ENCODE measurements at places on chromosomes 16 and 17.

GRCh38 chr16:72072514-72073342, 9.7 kb downstream of the HPR start:
- no peak for DNase-seq

DNA sequence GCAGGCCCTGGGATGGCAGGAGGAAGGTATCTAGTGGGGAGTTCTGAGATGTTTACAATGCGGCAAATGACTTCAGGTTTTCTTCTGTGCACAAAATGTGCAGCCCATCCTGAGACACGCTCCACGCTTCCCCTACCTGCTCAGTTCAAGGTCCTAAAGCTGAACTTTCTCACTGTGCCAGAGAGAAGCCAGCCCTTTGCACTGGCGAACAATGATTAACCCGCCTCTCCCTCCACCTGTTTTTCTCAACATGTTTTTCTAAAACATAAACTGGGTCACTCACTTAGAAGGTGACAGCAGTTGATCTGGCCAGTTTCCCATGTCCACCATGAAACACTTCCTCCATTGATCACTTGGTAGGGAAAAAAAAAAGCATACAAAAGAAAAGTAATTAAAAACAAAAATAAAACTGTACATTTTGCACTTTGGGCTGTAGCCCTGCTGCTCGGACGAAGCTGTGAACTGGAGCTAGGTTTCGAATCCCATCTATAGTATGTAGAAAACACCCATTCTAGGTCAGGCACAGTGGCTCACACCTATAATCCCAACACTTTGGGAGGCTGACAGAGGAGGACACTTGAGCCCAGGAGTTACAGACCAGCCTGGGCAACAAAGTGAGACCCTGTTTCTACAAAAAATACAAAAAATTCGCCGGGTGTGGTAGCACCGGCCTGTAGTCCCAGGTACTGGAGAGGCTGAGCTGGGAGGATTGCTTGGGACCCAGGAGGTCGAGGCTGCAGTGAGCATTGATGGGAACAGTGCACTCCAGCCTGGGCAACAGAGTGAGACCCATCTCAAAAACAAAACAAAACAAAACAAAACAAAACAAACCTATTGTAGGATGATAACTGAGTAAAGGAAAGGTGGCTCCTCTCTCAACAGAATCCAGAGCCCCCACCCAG, 6.1 kb upstream of the G6PC1 start:
- no peak for DNase-seq

- no peak for DNase-seq
Observed at GRCh38 chr16:77784441-77785372, 3.7 kb upstream of the VAT1L start.

GRCh38 chr17:74960570-74961342, 11.8 kb downstream of the HID1 start:
- DNase-seq, result no peak

GRCh38 chr16:14345512-14346115, 274.5 kb downstream of the MRTFB start:
- no peak for DNase-seq

DNA sequence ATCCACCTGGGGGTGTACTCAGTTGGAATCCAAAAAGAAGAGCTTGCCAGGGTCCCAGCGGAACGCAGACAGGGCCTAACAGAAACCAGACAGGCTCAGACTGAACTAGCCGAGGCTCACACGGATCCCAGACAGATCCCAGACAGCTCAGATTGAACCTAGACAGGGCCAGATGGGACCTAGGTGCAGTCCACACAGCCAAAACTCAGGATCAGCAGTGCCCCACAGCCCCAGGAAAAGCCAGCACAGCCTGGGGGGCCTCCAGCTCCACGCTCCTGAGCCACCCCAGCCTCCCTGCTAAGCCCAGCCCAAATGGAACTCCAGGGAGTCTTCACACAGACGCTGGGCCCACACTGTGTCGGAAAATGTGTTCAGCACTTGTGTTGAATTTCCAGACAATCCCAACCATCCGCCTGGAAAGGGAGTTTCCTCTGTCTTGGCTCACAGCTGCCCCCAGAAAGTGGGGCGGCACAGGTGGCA, 7.5 kb downstream of the STX1B start:
- DNase-seq, result no peak

GRCh38 chr17:10646392-10646990, 10.6 kb downstream of the MYH3 start:
- no peak for DNase-seq

GRCh38 chr17:32298721-32299579, 33.3 kb downstream of the RHBDL3 start:
- DNase-seq, result peak; percentile 83

GRCh38 chr17:42618442-42619150, 9.1 kb downstream of the TUBG1 start:
- peak; percentile 85 for DNase-seq

GRCh38 chr17:70298929-70299531, 129.7 kb downstream of the KCNJ2 start:
- no peak for DNase-seq

DNA sequence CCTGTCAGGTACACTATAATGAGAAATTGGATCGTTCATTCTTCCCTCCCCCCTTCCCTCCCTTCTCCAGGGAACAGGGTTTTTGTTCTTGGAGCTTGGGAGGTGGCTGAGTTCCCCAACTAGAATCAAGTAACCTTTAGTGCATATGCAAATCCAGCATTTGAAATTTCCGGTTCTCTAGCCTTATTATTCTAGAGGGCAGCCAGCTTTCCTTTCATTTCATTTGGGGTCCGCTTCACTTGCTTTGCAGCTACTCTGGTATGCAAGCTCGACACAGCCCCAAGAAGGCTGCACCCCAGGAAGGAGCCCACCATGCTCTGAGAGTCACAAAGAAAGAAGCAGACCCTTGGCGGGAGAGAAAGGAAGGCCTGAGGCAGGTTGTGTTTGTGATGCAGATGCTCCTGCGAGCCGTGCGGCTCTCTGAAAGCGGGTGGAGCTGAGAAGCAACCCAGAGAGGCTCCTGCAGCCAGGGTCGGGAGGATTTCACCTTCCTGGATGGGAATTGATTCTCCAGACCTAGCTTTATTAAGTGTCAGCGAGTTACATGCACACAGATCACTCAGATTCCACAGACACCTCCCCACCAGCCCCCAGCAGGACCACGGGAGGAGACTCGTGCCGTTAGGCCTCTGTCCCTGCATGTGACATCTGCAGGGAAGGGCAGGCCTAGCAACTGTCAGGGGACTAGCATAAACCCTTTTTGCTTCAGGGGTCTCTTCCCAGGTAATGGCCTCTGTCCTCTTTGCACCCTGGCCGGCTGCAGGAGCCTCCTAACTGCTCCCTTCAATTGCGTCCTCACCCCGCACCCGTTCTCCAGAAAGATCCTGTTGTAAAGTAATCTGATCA, 34.5 kb downstream of the PMM2 start:
- no peak for DNase-seq

GRCh38 chr17:850851-851763, 69.0 kb downstream of the MRM3 start:
- DNase-seq, result no peak

DNA sequence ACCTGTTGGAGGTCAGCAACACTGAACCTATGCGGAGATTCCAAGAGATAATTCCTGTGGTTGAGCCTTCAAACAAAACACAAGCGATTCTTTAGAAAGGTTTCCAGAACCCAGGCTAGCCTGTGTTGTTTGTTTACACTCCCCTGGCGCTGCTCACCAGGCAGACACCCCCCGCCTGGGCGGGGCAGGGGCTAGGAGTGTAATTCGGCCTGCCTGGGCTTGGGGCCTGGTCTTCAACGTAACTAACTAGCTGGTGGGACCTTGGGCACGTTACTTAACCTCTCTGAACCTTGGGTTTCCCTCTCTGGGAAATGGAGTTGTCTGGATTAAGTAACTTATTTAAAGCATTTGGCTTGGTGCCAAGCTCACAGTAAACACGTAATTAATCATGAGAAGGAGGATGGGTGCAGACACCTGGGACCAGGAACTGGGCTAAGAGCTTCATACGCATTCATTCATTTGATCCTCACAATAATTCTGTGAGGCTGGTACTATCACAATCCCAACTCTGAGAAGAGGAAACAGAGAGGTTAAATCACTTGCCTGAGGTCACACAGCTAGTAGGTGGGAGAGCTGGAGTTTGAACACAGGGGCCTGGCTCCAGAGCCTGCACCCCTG, 7.6 kb upstream of the ARHGAP27 start:
- no peak for DNase-seq

DNA sequence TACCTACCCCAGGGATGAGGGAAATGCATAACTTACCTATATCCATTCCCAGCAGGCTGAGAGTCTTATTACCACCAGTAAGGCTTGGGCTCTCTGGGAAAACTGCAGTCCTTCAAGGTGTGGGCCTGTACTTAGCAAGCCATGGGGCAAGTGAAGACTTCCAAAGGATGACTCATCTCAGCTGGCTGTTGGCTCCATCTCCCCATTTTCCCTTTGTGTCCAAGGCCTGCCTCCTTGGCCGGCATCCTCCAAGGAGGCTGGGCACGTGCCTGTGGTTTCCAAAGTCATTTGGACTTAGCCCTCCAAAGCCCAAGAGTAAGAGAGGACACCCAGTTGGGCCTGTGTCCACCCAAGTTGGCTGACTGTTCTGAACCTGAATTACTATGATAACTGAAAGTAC, 89.8 kb downstream of the TMEM100 start:
- DNase-seq, result no peak

GRCh38 chr16:6684076-6684673, 648.5 kb upstream of the RBFOX1 start:
- DNase-seq, result peak; percentile 7

DNA sequence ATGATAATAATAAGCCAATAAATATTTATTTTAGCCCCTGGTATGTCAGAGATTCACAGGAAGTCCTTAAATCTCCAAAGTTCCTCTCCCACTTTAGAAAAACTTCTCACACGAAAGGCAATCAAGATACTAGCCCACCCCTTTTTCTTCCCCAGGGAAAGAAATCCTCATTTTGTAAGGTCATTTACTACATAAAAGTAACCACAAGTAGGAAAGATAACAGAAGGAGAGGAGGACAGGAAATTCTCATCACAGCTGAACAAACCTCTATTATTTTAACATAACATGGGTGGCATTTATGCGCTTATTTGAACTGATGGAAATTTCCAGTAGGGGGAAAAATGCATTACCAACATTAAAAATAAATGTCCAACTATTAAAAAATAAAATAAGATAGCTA, 3.4 kb downstream of the FAM222B start:
- DNase-seq, result no peak

GRCh38 chr16:49681217-49681883, 174.6 kb downstream of the ZNF423 start:
- no peak for DNase-seq

GRCh38 chr16:23378256-23378655, 74.7 kb downstream of the COG7 start:
- no peak for DNase-seq

DNA sequence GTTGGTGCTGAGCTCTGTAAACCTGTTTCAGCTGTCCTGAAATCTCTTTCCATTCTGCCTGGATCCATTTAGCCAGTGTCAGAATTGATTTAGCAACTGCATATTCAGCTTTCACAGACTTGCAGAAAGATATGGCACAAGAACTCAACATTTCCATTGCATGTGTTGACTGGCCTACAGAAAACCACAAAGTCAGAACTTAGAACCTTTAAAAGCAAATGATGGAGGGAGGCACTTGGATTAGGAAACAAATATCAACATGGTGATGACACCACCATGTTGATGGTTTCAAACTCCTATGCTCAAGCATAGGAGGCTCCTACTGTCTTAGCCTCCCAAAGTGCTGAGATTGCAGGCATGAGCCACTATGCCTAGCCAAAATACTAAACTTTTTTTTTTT, 52.3 kb upstream of the ARL6IP1 start:
- DNase-seq, result no peak

GRCh38 chr17:19876529-19877161, 8.9 kb upstream of the ULK2 start:
- no peak for DNase-seq

DNA sequence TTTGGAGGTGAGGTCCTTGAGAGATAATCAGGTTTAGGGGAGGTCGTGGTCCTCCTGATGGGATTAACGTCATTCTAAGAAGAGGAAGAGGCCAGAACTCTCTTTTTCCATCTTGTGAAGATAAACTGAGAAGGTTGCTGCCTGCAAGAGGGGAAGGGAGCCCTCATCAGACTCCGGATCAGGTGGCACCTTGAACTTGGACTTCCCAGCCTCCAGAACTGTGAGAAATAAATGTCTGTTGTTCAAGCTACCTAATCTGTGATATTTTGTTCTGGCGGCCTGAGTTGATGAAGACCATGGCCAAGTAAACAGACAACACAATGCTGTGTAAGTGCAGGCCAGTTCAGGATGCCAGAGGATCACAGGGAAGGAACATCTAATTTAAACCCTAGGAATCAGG, 10.9 kb upstream of the PRKCB start:
- DNase-seq, result no peak

DNA sequence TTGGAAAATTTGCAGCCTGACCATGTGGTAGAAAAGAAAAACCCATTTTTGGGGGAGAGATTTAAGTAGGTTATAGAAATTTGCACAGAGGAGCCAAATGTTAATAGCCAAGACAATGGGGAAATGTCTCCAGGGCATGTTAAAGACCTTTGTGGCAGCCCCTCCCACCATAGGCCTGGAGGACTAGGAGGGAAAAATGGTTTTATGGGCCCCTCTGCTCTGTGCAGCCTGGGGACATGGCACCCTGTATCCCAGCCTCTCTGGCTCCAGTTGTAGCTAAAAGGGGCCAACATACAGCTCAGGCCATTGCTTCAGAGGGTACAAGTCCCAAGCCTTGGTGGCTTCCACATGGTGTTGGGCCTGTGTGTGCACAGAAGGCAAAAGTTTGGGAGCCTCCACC, 245.9 kb upstream of the AXIN2 start:
- DNase-seq, result no peak

GRCh38 chr17:17362540-17362930, 59.4 kb downstream of the NT5M start:
- DNase-seq, result no peak

DNA sequence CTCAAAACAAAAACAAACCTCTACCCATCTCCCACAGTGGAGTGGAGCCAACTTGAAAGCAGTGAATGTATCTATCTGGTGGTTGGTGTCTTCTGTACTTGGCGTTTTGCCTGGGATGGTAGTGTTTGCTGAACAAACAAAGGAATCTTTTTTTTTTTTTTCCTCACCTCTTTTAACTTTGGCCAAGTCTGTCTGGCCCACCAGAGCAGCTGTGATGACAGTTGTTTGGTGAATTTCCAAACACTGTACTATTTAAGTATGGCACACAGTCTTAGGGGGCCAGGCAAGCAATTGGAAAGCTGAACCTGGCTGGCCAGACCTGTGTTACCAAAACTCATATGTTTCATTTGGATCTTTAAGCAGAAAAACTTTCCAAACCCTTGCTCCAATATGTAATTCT, 101.8 kb upstream of the CDH13 start:
- DNase-seq, result no peak

DNA sequence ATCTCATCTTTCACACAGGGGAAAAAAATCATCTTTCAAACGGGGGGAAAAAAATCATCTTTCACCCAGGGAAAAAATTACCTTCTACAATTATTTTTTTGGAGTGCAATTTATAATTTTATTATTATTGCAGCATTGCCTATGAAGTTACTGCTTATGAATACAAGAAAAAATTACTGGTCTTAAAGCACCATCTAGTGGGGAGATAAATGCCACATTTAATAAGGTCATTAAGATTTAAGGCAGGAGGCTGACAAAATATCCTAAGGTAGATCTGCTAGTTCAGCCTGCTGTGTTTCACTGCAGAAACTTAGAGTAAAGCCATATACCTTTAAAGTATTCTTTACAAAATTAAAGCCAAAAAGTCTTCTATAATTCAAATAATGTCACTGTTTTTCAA, 13.7 kb downstream of the SHCBP1 start:
- DNase-seq, result no peak

- no peak for DNase-seq
Observed at GRCh38 chr17:66737524-66737923, 97.4 kb upstream of the CACNG5 start.
